ENCODE measurements at places on chromosomes 4 and X.

- no peak for DNase-seq
Measured at GRCh38 chr4:57131849-57132742, 21.9 kb upstream of the IGFBP7 start.

- no peak for DNase-seq
Measured at GRCh38 chrX:124338733-124339514, 6.5 kb downstream of the TEX13D start.

- no peak for DNase-seq
Measured at GRCh38 chrX:97401586-97402136, 518.0 kb downstream of the RPA4 start.

GRCh38 chr4:124555959-124556358 lies 156.6 kb downstream of the ANKRD50 start:
- no peak for DNase-seq

- no peak for DNase-seq
Measured at GRCh38 chr4:68494688-68495087, 47.4 kb downstream of the TMPRSS11E start.

- DNase-seq, result peak; percentile 76
Measured at GRCh38 chrX:150690126-150690525, 3.1 kb upstream of the MTMR1 start.

All from keratinocyte (primary cell).